HCT116 (cell line): ENCODE measurements at places on chromosomes 12 and 14. TPM values are rescaled to one million over a fixed set of nuclear protein-coding genes. Genes with fewer than 3 reads are reported as not detected.

DNA sequence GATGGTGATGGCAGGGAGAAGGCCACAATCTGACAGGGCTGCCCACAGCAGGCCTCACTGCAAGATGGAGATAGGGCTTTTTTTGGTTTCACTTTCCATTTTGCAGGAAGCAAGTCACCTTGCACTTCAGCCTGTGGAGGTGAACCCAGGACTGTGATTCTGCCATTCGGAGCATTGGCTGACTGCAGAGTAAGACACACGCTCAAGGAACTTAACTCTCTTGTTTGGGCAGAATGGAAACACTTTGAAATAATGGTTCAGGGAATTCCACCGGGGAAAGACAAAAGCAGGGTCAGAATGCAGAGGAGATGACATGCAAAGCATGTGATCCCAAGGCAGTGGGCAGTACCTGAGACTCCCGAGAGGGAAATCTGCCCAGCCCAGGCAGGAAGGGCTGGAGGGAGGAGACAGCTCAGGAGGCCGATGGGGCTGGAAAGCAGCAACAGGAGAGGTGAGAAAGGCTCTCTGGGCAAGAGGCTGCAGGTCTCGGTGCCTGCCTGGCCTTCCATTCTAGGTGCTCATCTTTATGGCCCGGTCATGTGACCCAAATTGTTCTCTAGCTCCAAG lies 58.7 kb upstream of the PRMT8 start:
- H3K4me3 ChIP-seq, result no peak overlapping the region
- H3K27me3 ChIP-seq, result no peaks in the 10 kb centered on the region
- DNase-seq, result no peak
- peaks cover 6% of the 10 kb centered on the region; the same call in 1 of the 2 replicates for H3K4me1 ChIP-seq
- H3K36me3 ChIP-seq, result no peaks in the 10 kb centered on the region

DNA sequence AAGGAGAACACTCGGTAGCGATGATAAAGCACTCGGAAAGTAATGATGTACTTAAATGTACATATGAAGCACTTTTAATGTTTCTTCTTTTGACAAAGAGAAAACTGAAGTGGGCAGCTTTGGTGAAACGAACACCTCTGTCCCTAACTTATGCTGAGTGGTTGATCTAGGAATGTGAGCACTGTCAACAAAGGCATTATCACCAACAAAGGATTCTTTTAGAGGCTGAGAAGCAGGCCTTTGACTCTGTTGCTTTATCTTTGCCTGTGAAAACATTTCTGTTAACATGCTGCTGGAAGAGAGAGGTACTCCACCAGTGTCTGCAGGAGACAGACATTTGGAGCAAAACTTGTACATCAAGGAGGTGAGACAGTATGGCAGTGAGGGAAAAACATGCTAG lies 103.2 kb upstream of the VRK1 start:
- H3K36me3 ChIP-seq, result no peaks in the 10 kb centered on the region
- no peaks in the 10 kb centered on the region for H3K4me1 ChIP-seq
- no peak overlapping the region for H3K27ac ChIP-seq
- peaks cover 14% of the 10 kb centered on the region; the same call in 1 of the 2 replicates for H3K27me3 ChIP-seq
- H3K4me3 ChIP-seq, result no peak overlapping the region
- DNase-seq, result no peak

GRCh38 chr12:102376181-102376747 lies 104.1 kb downstream of the IGF1 start:
- H3K27ac ChIP-seq, result no peak overlapping the region
- H3K4me3 ChIP-seq, result no peak overlapping the region
- H3K36me3 ChIP-seq, result no peaks in the 10 kb centered on the region
- no peaks in the 10 kb centered on the region for H3K4me1 ChIP-seq
- DNase-seq, result no peak

- H3K27me3 ChIP-seq, result peaks cover 47% of the 10 kb centered on the region
- no peak overlapping the region for H3K4me3 ChIP-seq
- no peaks in the 10 kb centered on the region for H3K36me3 ChIP-seq
- H3K27ac ChIP-seq, result no peak overlapping the region
These were observed 11.0 kb downstream of the CLEC2B start for GRCh38 chr12:9858135-9858534.

GRCh38 chr14:84017495-84017894 lies 1512.4 kb upstream of the FLRT2 start:
- no peaks in the 10 kb centered on the region for H3K4me1 ChIP-seq
- no peaks in the 10 kb centered on the region for H3K36me3 ChIP-seq

- H3K4me1 ChIP-seq, result no peaks in the 10 kb centered on the region
- DNase-seq, result no peak
- H3K4me3 ChIP-seq, result no peak overlapping the region
- H3K27ac ChIP-seq, result no peak overlapping the region
- H3K36me3 ChIP-seq, result no peaks in the 10 kb centered on the region
These were observed 72.2 kb downstream of the TMEM132C start for GRCh38 chr12:128339126-128339520.

GRCh38 chr12:112738531-112738930 lies 53.0 kb upstream of the RPH3A start:
- H3K27ac ChIP-seq, result no peak overlapping the region
- DNase-seq, result no peak
- peaks cover 90% of the 10 kb centered on the region for H3K27me3 ChIP-seq

- peaks cover 35% of the 10 kb centered on the region for H3K4me1 ChIP-seq
- peak overlapping the region; percentile 39; the same call in 1 of the 2 replicates for H3K27ac ChIP-seq
- H3K36me3 ChIP-seq, result no peaks in the 10 kb centered on the region
- no peak overlapping the region for H3K4me3 ChIP-seq
- H3K27me3 ChIP-seq, result no peaks in the 10 kb centered on the region
These were observed 2.0 kb upstream of the TNFAIP2 start for GRCh38 chr14:103121121-103121845.

DNA sequence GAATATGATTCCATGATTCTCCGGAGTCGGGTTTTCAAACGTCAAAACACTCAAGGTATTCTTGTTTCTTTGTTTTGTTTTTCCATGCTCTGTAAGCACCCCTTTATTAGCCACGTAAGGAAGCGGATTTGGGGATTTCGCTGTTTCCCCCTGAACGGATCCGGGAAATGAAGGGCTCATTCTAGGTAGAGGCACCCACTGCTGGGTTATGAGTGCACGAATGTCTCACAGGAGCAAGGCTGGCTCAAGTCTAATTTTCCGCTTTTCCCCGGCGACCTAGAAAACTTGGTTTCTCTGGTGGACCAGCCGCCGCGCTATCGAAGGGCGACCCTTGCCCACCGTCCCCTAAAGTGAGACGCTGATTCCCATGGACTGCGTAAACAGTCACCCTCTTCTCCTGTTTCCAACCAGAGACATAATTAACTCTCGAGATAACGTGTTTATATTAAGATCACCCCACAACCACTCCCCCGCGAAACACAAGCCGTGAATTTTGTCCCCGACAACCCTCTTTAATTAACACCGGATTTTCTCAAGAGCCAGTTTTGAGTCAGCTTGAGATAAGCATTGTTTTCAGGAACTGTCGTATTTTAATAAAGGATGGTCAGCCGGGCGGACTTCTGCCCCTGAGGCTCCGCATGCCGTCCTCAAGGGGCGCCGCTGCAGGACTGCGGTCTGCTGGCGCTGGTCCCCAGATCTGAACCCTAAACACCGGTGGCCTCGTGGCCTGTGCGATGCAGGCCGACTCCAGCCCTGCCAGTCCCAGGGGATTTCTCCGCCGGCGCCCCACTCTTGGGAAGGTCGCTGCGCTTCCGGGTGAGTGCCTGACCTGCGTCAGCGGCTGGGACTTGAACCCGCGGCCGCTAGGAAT lies 515 bp upstream of the ABCC9 start:
- no peak overlapping the region for H3K4me3 ChIP-seq
- H3K4me1 ChIP-seq, result no peaks in the 10 kb centered on the region
- DNase-seq, result no peak
- H3K27ac ChIP-seq, result no peak overlapping the region

DNA sequence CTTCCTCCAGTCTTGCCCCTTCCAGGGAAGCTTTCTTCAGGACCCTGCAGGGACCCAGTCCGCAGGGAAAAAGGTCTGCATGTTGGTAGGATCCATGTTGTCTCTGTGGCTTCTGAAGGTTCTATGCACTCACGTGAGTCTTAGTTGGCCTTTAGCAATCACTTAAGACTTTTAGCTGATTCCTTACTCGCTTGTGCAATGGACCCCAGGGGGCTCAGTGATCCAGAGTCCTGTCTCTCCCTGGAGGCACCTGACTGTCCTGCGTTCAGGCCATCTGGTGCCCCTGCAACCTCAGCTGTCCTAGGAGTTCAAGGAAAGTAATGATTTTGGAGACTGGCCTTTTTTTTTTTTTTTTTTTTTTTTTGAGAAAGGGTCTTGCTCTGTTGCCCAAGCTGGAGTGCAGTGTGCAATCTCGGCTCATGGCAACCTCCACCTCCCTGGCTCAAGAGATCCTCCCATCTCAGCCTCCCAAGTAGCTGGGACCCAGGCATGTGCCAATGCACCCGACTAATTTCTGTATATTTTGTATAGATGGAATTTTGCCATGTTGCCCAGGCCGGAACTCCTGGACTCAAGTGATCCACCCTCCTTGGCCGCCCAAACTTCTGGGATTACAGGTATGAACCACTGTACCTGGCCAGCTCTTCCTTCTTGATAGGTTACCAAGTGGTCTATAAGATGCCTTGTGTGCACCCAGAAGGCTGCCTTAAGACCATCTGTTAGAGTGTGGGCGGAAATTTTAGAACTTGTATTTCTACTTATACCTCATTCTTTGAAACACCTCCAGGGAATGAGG lies 4.6 kb downstream of the IFI27L2 start:
- no peak overlapping the region for H3K4me3 ChIP-seq
- no peak overlapping the region for H3K27ac ChIP-seq
- no peaks in the 10 kb centered on the region for H3K27me3 ChIP-seq
- no peak for DNase-seq
- H3K36me3 ChIP-seq, result no peaks in the 10 kb centered on the region
- no peaks in the 10 kb centered on the region for H3K4me1 ChIP-seq

- no peaks in the 10 kb centered on the region for H3K36me3 ChIP-seq
- H3K4me1 ChIP-seq, result no peaks in the 10 kb centered on the region
- H3K4me3 ChIP-seq, result no peak overlapping the region
- H3K27ac ChIP-seq, result no peak overlapping the region
These were observed 676.0 kb downstream of the SLC16A7 start for GRCh38 chr12:60271816-60272215.

GRCh38 chr12:115204957-115205754 lies 521.2 kb upstream of the TBX3 start:
- no peak overlapping the region for H3K4me3 ChIP-seq
- H3K4me1 ChIP-seq, result peaks cover 8% of the 10 kb centered on the region; the same call in 1 of the 2 replicates
- H3K27me3 ChIP-seq, result peaks cover 8% of the 10 kb centered on the region; the same call in 1 of the 2 replicates
- H3K36me3 ChIP-seq, result no peaks in the 10 kb centered on the region
- H3K27ac ChIP-seq, result no peak overlapping the region

DNA sequence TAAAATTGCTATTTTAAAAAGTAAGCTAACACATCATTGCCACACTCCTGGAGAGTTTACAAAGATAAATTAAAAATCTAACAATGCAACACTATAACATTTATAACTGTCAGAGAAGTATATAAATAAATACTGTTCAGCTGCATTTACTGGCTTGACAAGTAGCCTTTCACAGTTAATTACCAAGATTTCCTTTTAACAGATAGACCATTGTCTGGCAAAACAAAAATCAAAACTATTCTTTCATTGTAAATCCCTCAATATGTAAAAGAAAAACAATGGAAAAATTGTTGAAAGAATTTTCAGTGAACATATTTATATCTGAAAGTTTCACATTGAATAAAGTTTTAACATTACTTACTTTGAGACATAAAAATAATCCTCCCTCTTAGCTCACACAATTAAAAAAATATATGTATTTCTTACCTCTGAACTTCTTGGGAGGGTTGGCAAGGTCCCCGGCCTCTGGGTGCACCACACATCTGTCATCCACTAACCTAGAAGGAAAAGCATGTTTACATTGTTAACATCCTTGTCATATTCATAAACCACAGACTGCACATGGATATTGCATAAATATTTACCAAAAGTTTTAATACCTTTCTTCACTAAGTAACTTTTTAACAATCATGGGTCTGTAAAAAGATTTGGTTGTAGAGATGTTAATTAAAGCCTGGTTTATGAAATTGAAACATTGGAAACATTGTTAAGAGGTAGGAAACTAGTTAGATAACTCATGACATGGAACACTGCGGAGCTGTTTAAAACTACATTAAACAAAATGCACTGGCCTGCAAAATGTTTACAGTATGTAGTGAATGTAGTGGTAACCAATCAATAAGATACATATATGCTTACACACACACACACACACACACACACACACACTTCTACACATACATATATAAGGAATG lies 43.0 kb downstream of the ITPR2 start:
- no peaks in the 10 kb centered on the region for H3K27me3 ChIP-seq
- H3K27ac ChIP-seq, result no peak overlapping the region
- H3K4me3 ChIP-seq, result no peak overlapping the region
- H3K4me1 ChIP-seq, result no peaks in the 10 kb centered on the region; the same call in 1 of the 2 replicates
- H3K36me3 ChIP-seq, result no peaks in the 10 kb centered on the region

GRCh38 chr12:91993287-91994017 lies 152.2 kb downstream of the BTG1 start:
- H3K36me3 ChIP-seq, result no peaks in the 10 kb centered on the region
- no peak overlapping the region for H3K4me3 ChIP-seq
- no peaks in the 10 kb centered on the region for H3K4me1 ChIP-seq
- DNase-seq, result no peak
- H3K27me3 ChIP-seq, result no peaks in the 10 kb centered on the region
- H3K27ac ChIP-seq, result no peak overlapping the region

DNA sequence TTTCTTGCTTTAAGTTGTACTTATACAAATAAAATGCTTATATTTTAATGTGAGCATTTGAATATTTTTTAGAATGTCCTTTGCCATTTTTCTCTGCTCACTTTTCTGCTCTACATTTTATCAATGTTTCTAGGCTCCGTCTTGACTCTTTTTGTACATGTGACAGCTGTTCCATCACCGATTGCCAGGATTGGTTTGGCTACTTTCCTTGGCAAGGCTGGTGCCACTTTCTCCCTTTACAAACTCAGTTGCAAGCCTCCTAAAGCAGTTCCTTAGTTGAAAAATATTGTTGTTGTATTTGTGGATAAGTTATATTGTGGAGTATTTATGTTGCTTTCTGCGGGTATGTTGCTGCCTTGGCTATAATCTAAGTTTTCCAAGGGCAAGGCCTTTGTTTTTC lies 63.4 kb downstream of the DACT1 start:
- H3K36me3 ChIP-seq, result no peaks in the 10 kb centered on the region
- H3K27me3 ChIP-seq, result no peaks in the 10 kb centered on the region
- no peak overlapping the region for H3K4me3 ChIP-seq

The ALDH1L2 gene
- total RNA-seq, result 1.5 TPM

The CISTR gene
- total RNA-seq, result not detected

The TMTC1 gene
- 2.0 TPM for total RNA-seq

The SLC39A2 gene
- not detected for total RNA-seq

The CIROP gene
- total RNA-seq, result not detected

The CCDC197 gene
- not detected for total RNA-seq

The MYF6 gene
- total RNA-seq, result not detected

The OR4K14 gene
- total RNA-seq, result not detected

The BDKRB1 gene
- total RNA-seq, result not detected

The KRT79 gene
- total RNA-seq, result not detected

The NPAS3 gene
- total RNA-seq, result not detected
